AG10803 (cell line): ENCODE measurements at places on chromosomes 13 and 19.

GRCh38 chr13:37978680-37979079, 109.1 kb upstream of the TRPC4 start:
- no peak for DNase-seq

DNA sequence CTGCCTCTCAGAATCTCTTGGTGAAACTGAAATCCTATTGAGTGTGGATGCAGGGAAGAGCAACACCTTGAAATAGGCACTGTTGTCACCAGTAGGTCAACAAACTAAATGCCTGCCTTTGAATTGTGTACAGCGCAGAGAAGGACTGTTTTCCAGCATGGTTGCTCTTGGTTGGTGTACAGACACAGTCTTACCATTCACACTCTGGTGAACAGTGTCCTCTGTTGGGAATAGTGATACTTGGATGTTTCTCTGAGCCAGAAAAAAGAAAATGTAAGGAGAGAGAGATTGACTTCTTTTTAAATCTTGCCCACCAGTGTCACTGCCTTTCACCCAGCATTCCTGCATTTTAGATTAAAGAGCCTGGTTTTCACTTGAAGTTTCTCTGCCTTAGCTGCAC, 179.7 kb downstream of the STK24 start:
- DNase-seq: no peak

DNA sequence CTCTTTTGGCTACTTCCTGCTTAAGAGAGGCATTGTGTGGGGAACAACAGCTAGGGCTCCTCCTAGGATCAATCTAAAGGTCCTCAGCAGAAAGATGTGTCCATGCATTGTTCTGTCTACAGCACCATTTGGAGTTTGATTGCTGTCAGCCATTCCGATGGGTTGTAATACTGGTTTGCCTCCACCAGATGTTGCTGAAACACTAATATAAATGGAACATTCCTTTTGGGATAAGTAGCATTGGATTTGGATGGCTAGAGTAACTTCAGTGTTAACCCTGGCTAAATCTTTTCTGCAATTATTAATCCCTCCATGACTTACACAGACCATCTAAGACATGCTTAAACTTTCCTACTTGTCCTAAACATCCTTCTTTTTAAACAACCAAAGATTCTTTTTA, 104.2 kb downstream of the TDRD3 start:
- DNase-seq: no peak

DNA sequence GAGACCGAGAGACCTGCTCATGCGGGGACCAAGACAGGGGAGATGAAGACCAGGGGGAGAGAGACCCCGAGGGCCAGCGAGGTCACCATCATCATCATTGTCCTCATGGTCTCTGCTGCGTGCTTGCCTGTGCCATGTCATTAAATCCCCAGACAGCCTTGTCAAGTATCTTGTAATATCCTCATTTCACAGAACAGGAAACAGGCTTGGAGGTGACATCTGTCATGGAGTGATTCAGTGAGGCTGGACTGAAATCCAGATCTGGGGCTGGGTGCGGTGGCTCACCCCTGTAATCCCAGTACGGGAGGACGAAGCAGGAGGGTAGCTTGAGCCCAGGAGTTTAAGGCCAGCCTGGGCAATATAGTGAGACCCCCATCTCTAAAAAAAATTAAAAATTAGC, 5.9 kb upstream of the NANOS2 start:
- DNase-seq: no peak

GRCh38 chr19:9741476-9742171, 26.9 kb downstream of the ZNF846 start:
- DNase-seq: no peak

GRCh38 chr19:584240-585001, 5.3 kb upstream of the HCN2 start:
- no peak for DNase-seq
